Effector memory CD4-positive, alpha-beta T cell (primary cell): ENCODE measurements at places on chromosomes 1 and 21.

GRCh38 chr1:173422456-173422976 lies 54.6 kb upstream of the PRDX6 start:
- no peak for DNase-seq

DNA sequence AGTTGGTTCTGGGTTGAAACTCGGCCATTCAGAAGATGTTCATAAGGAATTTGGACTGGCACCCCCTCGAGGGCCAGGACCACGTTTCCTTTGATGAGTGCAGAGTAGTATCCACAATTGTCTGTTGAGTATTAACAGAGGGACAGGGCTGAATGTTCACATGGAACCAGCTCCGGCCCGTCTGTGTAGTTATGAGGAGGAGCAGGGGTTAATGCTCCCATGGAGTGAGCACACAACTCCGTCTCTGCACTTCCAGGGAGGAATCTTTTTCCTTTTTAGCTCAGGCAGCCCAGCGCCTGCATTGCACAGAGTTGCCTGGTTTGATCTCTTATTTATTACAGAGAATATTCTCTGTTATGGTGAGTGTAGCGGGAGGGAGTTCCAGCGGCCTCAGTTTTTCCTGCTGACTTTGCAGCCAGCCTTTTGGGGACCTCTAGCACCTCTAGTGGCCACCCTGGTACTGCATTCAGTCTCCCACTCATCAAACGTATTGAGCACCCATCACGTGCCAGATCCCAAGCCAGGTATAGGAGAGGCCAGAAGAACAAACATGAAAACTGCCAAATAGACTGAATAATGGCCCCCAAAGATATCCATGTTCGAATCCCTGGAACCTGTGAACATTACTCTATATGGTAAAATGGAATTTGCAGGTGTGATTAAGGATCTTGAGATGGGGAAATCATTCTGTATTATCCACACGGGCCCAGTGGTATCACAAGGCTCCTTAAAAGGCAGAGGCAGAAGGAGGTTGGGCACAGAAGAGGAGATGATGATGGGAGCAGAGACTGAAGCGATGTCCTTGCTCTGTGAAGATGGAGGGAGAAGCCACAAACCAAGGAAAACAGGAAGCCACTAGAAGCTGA lies 167.7 kb upstream of the CSF3R start:
- DNase-seq, result peak; percentile 36

DNA sequence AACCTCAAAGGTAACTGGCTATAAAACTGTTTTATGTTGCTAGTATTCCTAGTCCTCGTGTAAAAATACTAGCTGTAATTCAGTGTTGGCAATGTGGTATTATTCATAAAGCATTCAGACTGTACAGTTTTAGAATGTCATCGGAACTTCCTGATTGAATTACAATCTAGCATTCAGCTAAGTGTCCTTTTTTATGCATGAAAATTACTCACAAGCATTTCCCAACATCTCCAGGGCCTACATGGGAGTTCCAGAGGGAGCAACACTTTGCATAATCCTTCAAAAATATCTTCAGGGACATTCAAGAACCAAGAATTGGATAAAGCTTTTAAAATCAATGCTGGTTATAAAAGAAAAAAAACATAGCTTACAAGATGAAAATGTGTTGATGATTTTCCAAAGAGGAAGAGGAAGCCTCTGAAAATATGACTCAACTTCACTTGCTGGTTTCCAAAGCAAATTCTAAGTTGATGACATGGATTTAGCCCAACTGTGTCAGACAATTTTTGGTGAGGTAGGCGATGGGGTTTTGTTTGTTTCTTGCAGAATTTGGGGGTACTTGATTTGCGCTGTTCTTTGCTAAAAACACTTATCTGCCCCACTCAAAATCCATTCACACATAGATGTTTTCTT lies 137.8 kb downstream of the SLC44A5 start:
- no peak for DNase-seq

- DNase-seq, result no peak
These were observed 37.9 kb upstream of the MUTYH start for GRCh38 chr1:45378184-45378583.

GRCh38 chr1:202376247-202376646 lies 27.7 kb downstream of the PPP1R12B start:
- no peak for DNase-seq

GRCh38 chr1:204988196-204988595 lies 54.8 kb upstream of the CNTN2 start:
- DNase-seq, result no peak

GRCh38 chr1:203038891-203039608 lies 12.8 kb downstream of the PPFIA4 start:
- peak; percentile 25 for DNase-seq

DNA sequence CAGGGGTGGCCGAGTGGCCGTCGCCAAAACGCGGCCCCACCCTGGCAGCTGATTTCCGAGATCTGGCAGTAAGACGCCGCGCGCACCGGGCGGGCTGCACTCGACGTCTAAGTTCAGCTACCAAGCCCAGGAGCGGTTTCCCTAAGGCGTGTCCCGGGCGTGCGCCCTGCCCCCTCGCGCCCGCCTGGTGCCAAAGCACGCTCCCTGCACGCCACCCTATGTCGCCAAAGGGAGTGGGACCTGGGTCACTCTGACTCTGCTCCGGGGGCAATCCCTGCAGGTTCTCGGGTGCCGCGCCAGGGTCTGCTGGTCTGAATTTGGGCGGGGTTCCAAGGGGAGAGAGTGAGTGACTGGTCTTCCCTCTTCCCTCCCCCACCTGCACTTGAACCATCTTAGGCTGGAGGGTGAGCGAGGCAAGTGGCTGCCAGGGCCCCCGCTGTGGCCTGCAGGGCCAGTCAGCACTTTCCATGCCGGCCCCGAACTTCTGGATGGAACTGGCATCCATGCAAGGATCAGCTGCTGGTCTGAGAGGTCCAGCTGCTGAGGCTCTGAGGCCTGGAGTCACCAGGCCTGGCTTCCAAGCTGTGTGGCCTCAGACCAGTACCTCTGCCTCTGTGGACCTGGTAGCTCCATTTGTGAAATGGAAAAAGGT lies at the start of gene LRRC38:
LRRC38 (minus strand) TSS at position 109 of the 652 bp plus-strand sequence. CDS start 410 bp downstream, outside the sequence.
- DNase-seq, result no peak

GRCh38 chr1:36753451-36753850 lies 270.7 kb upstream of the CSF3R start:
- DNase-seq, result no peak
